Endodermal cell (in vitro differentiated cells): ENCODE measurements at places on chromosomes 6 and 20.

DNA sequence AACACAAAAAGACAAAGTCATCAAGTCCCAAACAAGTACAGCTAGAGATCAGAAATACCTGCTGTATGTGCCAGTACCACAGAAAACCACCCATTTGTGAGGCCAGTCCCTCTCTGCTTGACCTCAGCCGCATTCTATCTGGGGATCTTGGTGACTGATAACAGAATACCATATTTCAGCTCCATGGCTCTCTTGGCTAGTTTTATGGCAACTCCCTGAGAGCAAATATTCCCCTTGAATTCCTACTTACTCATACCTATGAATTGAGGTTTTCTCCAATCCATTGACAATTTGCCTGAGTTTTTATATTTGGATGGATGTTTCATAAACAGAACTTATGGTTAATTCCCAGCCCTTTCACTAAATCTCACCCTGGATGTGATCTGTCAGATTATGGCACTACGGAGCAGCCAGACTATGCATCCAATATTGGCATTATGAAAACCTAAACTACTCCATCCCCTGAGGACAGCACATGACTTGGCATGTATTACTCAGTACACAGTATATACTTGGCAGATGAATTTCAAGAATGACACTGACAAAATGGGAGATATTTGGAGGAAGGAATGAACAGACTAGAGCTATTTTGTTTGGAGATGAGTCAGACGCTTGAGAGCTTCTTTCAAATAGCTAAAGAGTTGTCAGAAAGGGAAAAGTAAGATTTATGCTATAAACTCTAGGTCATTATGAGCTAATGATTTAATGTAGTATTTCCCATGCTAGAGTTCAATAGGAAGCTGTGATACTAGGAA, 95.7 kb downstream of the PRDM1 start:
- no peak for DNase-seq

DNA sequence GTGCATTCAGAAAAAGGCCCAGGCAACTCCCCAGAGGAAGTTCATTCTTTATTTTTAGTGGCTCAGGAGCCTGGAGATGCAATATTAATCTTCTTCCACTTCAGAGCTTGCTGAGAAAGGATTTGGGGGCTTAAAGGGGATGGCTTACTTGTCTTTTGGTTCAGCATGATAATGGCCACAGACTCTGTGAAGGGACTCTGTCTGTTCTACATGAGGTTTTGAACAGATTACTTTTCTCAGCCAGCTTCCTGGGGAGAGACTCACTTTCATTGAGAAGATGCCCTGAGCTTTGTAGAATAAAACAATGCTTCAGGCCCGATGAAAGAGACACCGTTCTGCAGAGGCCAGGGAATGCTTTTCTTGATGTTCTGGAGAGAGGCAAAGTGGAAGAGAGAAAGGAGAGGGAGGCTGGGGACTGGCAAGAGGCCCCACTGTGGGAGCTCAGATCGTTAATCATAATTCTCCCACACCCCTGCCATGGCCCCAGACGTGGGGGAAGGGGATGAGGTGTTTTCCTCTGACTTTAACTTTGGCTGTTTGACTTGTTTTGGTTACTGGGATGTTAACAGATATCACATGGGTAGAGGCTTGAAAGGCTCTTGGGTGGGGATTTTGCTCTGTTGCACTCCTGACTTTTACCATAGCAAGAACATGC, 19.1 kb downstream of the SCP2D1 start:
- no peak for DNase-seq

DNA sequence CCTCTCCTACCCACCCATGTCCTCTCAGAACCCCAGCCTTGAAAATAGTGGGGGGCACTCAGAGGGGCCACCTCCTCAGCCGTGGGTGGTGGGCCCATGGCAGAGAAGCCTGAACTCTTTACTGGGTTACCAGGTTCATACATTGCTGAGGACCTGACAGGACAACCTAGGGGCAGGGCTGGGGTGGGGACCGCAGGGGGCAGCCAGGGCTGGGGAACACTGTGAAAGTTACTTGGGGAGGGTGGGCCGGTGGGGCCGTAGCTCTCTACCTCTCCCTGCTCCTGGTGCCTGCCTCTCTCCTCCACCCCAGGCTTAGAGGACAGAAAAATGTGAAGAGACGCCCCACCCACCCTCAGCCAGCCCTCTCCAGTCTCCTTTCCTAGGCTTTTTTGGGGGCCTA, 15.4 kb downstream of the MDFI start:
- no peak for DNase-seq

DNA sequence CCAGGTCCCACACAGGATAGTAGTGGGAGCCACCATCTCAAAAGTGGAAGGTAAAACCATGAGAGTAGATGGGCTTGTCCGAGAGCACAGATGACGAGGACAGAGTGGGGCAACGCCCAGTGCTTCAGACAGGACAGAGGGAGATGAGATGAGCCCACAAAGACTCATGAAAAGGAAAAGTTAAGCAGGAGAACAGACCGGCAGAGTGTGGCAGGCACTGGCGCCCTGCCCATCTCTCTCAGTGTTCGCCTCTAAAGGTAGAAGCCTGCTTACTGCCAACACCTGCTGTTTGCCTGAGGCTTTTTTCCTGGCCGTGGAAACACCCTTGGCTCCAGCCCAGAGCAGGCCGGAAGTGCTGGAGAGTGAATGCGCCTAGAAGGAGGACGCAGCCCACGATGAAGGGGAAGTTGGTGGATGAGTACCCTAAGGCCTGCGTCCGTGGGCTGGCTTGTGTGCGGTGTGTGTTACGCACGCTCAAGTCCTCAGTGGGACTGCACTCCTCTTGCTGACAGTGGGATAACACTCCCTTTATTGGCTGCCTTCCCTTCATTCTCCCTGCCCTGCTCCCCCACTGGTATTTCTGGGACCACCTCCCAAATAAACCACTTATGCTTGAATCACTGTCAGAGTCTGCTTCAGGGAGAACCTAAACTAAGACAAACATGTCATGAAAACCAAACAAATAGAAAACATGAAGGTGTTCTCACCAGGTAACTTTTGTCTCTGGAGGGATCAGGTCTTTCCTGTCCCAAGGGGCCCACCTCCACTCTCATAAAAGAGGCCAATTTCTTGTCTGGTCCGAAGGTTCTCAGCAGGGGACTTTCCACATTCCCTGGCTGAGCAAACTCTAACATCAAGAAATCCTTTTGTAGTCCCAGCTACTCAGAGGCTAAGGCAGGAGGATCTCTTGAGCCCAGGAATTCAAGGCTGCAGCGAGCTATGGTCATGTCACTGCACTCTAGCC, 9.1 kb upstream of the FOXP4 start:
- no peak for DNase-seq

GRCh38 chr6:149235130-149235561, 82.4 kb upstream of the TAB2 start:
- DNase-seq, result no peak

DNA sequence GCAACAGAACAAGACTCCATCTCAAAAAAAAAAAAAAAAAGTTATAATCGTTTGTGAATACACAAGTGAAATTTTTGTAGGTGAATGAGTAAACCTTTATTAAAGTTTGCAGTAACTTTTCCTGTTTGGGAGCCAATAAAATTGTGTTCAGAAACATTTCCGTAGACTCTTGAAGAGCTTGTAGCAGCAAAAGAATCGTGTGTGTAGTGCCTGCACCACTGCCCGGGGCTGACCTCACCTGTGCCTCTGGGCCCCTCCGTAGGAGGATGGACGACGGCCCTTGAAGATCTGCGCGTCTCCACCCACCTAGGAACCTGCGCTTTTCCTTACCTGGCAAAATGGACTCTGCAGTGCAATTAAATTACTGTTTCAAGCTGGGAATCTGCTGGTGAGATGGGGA, 366.0 kb downstream of the THBS2 start:
- DNase-seq, result no peak

DNA sequence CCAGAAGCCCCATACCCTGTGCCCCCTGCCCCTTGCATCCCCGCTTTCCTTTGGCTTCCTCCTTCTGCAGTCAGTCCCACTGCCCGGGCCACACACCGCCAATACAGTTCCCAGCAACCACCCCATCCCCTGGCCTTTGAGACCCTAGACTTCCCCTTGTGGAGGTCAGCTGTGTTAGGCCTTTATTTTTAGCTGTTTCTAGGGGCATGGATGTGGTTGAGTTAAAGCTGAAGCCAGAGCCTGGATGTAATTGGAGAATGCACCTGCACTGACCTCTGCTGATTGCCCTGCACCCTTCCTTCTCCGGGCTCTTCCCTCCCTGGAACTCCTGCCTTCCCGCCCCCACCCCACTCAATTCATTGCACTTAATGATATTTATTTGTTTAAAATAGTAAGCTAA, 33.9 kb downstream of the LYRM2 start:
- DNase-seq, result peak; percentile 59

DNA sequence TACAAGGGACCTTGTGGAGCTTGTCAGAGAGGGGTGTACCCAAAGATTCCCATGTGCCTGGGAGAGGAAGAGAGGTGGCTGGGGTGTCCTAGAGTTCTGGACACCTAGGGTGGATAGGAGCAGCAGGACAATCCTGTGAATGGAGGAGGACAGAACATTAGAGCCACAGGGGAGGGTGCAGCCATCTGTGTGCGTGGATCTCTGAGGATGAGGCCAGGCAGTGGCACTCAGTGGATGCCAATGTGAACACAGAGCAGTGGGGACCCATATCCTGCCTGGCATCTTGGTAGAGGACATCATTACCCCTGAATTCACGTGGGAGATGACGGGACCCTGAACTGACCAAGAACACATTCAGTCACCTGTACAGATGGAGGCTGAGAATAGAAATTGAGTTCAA, 205.3 kb downstream of the CD83 start:
- DNase-seq, result no peak

DNA sequence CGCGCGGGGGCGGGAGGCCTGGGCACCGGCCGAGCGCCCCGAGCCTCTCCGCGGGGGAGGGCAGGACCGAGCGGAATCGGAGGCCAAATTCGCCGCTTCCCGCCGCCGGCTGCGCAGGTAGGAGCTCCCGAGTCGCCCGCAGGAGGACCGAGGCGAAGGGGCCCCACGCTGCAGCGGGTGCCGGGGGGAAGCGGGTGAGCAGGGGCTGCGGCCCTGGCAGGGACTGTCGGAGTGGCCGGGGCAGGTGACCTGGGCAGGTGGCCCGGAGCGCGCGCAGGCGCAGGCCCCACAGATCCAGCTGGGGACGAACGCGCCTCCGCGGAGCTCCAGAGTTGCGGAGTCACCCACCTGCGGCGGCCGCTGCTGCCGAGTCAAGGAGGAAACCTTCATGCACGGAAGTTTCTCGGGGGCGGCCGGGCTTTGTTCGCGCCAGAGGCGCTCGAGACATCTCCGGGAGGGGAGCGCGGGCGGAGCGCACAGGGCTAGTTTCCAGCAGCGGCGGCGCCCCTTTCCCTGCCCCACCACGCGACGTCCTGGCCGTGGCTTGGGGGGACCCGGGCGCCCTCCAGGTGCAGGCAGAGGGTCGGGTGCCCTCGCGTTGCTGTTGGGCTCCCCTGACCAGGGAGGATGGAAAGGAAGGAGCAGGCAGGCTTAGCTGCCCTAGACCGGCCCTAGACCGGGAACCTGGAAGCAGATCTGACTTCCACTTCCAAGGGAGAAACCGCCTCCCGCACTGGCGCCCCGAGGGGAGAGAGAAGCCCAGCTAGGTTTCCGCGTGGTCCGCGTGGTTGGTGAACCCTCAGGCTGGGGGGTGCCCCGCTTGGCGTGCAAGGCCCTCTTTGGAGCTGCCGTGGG, 590 bp downstream of the SLCO4A1 start:
- peak; percentile 79 for DNase-seq

DNA sequence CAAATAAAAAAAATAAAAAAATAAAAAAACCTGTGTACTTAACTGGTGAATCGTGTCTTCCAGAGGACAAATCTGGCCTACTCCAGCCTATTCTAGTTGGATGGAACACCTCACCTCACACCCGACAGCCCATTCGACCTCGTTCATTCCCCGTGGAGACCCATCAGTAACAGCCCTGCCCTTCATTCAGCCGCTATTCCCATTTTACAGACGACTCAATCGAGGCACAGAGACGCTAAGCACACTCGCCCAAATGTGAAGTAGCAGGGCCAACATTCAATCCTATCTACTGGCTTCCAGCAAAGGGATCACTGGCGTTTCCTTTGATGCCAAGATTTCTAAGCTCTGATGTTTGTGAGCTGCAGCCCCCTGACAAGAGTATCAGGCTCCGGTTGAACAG, 1.8 kb upstream of the NTSR1 start:
- no peak for DNase-seq

GRCh38 chr20:14488212-14488611, 150.8 kb upstream of the FLRT3 start:
- no peak for DNase-seq

GRCh38 chr6:129645106-129645829, 64.7 kb downstream of the ARHGAP18 start:
- no peak for DNase-seq

DNA sequence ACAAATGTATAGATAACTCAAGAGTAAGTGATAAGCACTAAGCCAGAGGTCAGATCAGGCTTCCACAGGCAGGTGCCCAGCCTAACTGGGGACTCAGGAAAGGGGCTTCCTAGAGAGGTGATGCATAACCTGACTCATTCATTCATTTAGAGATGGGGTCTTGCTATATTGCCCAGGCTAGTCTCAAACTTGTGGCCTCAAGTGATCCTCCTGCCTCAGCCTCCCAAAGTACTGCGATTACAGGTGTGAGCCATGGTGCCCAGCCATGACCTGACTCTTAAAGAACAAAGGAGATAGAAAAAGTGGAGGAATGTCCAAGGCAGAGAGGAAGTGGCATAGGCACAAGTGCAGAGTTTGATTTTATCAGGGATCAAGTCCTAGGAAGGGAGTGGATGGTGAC, 41.9 kb downstream of the GJA10 start:
- peak; percentile 27 for DNase-seq

DNA sequence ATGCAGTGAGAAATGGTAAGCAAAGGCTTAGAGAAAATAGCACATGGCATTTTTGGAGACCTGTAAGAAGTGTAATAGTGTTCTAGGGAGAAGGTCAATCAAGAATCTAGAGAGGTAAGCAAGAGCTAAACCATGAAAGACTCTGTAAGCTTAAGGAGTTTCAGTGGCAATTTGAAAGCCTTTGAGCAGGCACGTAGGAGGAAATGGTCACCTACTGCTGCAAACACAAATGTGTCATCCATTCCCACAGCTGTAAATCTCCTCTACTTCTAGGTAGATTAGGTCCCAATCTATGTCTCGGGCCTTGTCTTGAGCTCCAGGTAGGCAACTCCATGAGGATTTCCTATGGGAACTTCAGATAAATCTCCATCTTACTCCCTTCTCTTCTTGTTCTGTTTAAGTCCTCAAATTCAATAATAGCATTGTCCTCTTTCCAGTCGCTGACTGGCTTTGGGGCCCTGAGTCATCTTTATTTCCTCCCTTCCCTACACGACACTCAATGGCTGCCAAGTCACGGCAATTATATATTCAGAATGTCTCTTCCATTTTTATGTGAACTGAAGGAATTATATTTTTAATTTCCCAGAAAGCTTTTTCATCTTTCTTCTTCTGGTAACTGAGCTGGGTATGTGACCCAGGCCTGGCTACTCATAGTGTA, 24.2 kb upstream of the PAQR8 start:
- no peak for DNase-seq

GRCh38 chr6:3108746-3109414, 9.6 kb upstream of the BPHL start:
- DNase-seq, result peak; percentile 11

- no peak for DNase-seq
These were observed 145.8 kb downstream of the PLCB4 start for GRCh38 chr20:9214685-9215084.
